Stimulated activated CD4-positive, alpha-beta T cell treated with anti-CD3 and anti-CD28 coated beads, Interleukin-1b, Interleukin-23, amount 100 ng/mL, for 1 hour (primary cell): ENCODE measurements at places on chromosomes 1 and 21.

GRCh38 chr1:198417039-198417438 is 123.4 kb downstream of the ATP6V1G3 start:
- DNase-seq: no peak

DNA sequence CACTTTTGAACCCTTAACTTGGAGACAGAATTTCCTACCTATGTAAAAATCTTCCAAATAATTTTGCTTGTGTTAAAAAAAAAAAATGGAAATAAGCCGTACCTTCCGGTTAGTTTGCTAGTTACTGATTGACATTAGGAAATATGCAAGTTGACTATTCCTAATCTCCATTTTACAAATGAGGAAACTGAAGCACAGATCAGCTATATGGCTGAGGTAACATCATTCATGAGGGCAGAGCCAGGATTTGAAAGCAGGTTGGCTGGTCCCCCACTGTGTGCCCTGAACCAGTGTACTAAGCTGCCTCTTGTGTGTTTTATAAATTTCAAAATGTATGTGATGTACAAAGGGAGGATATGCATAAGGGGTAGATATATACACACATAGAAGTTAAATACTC is 29.6 kb downstream of the BACE2 start:
- no peak for DNase-seq

DNA sequence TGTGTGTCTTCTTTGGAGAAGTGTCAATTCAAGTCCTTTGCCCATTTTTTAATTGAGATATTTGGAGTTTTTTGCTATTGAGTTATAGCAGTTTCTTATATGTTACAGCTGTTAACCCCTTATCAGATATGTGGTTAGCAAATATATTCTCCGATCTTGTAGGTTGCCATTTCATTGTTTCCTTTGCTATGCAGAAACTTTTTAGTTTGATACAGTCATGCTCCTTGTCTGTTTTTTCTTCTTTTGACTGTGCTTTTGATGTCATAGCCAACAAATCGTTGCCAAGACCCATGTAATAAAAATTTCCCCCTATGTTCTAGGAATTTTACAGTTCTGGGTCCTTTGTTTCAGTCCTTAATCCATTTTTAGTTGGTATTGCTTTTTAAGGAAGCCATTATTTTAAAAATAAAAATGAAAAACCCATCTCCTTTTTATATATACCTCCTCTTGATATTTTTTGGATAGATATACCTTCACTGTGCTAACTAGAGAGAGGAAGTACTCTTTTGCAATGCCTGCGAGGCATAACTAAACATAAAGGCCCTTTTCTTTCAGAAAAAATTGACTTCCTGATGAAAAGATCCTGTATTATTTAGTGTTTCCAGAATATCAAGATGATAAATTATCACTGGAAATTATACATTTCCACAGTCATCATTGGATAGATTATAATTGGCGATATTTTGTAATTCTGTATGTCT is 127.8 kb downstream of the HS2ST1 start:
- DNase-seq: no peak

DNA sequence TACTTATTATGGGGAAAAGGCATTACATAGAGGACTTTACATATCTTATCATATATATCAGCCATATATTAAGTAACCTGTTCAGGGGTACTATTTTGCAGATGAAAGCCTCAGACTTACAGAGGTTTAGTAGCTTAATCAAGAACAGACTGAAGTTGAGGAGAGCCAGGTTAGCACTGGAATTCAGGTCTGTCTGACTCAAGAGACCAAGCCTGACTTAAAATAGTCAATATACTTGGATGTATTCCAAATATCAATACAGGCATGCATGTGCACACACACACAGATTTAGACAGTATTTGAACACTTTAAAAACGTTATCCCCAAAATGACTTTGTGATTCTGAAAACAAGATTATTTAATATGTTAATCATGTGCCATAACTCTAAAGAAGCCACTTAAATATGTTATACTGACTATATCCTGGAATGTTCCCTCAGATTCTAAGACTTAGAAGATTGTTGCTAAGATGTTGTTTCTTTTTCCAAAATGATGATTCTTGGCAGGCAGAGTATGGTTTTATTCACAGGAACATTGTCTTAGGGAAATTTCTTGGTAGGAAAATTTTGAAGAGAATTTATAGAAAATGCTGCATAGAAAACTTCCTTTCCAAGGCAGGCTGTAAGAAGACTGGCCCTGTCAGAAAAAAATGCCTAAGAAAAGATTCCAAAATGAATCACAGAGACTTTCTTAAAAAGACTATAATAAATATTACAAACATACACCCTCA is 61.6 kb downstream of the ADAMTS1 start:
- no peak for DNase-seq
